ENCODE measurements at places on chromosomes 1 and 21. TPM values are rescaled to one million over a fixed set of nuclear protein-coding genes. Genes with fewer than 3 reads are reported as not detected.
A peak's percentile ranks its signal among the peaks of the same experiment; 100 is the strongest.

DNA sequence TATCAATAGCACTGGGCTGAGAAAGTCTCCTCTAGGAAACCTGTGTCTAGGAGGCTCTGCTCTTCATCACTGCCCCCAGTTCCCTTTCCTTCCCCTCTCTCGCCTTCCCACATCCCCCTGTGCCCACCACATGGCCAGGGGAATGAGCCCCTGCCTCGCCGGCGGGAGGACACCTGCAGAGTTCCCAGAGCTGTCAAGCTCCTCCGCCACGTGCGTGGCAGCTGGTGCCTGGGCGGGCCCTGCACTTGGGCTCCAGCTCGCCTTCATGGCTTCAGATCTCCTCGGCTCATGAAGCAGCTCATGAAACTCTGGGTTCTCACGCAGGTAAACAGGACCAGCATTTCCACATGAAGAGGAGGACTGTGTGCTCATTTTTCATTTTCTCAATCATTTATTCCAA, 62.8 kb downstream of the SIM2 start:
- H3K4me3 ChIP-seq: no peak overlapping the region
- no peaks in the 10 kb centered on the region for H3K27me3 ChIP-seq
- H3K4me1 ChIP-seq: no peaks in the 10 kb centered on the region
- no peak for DNase-seq
- H3K27ac ChIP-seq: no peak overlapping the region

GRCh38 chr1:31476891-31477846, 64.2 kb downstream of the SERINC2 start:
- H3K27me3 ChIP-seq: no peaks in the 10 kb centered on the region
- H3K36me3 ChIP-seq: no peaks in the 10 kb centered on the region
- DNase-seq: no peak
- H3K4me3 ChIP-seq: no peak overlapping the region
- H3K4me1 ChIP-seq: no peaks in the 10 kb centered on the region

- H3K27me3 ChIP-seq: peaks cover 3% of the 10 kb centered on the region
- no peaks in the 10 kb centered on the region for H3K4me1 ChIP-seq
- H3K4me3 ChIP-seq: no peak overlapping the region
Measured at GRCh38 chr1:162984699-162985098, 84.5 kb upstream of the RGS4 start.

- H3K4me1 ChIP-seq: peaks cover 66% of the 10 kb centered on the region
- no peak overlapping the region for H3K27ac ChIP-seq
- H3K27me3 ChIP-seq: no peaks in the 10 kb centered on the region
- no peak for DNase-seq
- peaks cover 6% of the 10 kb centered on the region for H3K36me3 ChIP-seq
Measured at GRCh38 chr1:9631613-9632012, 19.9 kb upstream of the PIK3CD start.

DNA sequence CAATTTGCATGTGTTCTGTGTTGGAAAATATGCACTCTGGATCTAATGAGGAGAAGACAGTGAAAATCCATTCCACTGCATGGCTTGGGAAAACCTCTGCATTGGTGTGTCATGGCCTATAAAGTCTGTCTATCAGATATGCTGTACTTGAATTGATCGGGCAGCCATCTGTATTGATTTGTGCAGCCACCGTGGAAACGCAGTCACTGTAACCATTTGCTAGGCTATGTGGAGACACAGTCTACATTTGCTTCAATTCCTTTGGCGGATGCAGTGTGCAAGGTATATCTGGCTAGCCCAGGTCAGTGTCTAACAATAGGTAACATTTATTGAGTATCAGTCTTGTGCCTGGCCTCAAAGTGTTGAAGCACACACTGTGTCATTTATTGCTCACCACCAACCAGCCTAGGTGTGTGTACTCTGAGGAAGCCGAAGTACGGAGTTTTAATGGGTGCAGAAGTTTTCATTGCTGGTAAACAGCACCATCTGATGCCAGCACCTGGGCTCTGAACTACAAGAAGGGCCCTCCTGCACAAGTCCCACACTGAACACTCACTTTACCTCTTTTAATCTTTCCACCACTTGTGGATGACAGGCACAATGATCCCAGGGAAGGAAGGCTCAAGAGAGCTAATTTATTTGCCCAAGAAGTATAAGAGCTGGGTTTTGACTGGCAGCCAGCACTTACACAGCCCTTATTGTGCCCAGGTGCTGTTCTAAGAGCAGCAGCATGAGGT, 83.4 kb downstream of the DAB1 start:
- H3K27me3 ChIP-seq: no peaks in the 10 kb centered on the region
- DNase-seq: no peak
- no peaks in the 10 kb centered on the region for H3K4me1 ChIP-seq

GRCh38 chr1:89736937-89737733, 83.7 kb upstream of the LRRC8D start:
- DNase-seq: no peak
- no peak overlapping the region for H3K4me3 ChIP-seq
- no peaks in the 10 kb centered on the region for H3K27me3 ChIP-seq
- H3K4me1 ChIP-seq: peaks cover 30% of the 10 kb centered on the region
- H3K27ac ChIP-seq: no peak overlapping the region
- no peaks in the 10 kb centered on the region for H3K36me3 ChIP-seq

DNA sequence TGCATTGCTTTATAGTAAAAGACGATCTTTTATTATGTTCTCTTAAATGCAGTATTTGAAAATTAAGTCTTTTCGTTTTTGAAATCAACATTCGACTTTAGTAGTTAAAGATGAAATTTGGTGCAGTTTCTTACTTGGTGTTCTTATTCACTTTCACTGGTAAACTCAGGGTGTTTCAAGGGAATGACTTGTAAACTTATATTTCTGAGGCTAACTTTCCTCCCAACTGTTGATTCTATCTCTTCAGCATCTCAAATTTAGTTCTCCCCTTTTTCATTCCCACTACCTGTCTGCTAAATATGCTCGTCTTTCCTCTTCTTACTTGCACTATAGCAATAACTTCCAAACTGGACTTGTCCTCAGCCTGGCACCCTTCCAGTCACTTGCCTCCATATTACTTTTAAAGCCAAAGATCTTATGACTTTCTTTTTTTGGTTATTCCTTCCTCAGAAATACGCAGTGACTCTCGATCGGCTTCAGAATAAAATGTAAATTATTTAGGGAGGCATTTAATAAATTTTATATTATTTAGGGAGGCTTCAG, 988 bp downstream of the SLC35A3 start:
- H3K27ac ChIP-seq: peak overlapping the region; percentile 72
- H3K27me3 ChIP-seq: no peaks in the 10 kb centered on the region
- no peak for DNase-seq
- peaks cover 5% of the 10 kb centered on the region for H3K36me3 ChIP-seq

- no peak overlapping the region for H3K4me3 ChIP-seq
- no peak overlapping the region for H3K27ac ChIP-seq
- no peaks in the 10 kb centered on the region for H3K4me1 ChIP-seq
- no peaks in the 10 kb centered on the region for H3K27me3 ChIP-seq
- no peak for DNase-seq
- H3K36me3 ChIP-seq: no peaks in the 10 kb centered on the region
Measured at GRCh38 chr1:70079546-70079945, 125.8 kb downstream of the LRRC40 start.

DNA sequence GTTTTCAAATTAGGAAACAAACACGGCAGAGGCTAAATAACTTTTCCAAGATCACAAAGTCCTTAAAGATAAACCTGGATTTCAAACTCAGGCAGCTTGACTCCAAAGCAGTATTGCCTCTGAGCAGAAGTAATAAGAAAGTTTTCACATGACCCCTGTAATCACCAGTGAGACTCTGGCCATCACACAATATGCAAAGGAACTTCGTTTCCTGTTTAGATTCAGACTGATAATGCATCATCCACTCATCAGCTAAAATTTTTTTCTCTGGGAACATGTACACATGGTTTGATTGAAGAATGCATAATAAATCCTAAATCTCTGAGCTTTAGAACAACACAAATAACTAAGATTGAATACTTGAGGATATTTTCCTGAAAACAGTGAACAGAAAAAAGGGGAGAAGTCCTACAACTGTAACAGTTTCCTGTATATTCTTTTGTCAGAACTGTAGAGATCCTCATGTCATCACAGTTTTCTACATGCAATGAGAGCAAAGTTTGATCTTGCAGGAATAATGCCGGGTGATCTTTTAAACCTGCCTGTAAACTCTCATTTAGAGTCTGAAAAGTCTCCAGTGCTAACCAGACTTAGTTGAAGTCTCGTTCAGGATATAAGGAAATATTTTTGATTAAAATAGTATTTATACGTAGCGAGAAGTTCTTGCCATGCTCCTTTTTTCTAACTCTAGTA, 225.3 kb downstream of the SPATA17 start:
- no peak for DNase-seq
- H3K27ac ChIP-seq: no peak overlapping the region
- no peaks in the 10 kb centered on the region for H3K36me3 ChIP-seq

DNA sequence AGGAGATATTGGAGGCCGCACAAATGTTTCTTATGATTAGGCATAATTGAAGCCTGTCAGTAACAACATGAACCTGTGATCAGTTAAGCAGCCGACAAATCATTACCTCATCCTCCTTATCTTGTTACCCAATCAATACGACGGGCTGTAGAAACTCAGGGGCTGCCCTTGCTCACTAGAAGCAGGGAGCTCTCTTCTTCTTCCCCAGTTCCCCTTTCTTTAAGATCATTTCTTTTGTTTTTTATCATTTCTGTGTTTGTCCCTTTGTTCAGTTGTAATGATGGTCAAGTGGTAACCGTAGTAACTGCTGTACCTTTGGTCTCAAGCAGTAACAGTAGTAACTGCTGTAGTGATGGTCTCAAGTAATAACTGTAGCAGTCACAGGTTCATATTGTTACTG, 13.8 kb upstream of the FCGR2A start:
- peaks cover 3% of the 10 kb centered on the region for H3K27me3 ChIP-seq
- no peak overlapping the region for H3K4me3 ChIP-seq
- H3K4me1 ChIP-seq: peaks cover 9% of the 10 kb centered on the region
- H3K36me3 ChIP-seq: no peaks in the 10 kb centered on the region

DNA sequence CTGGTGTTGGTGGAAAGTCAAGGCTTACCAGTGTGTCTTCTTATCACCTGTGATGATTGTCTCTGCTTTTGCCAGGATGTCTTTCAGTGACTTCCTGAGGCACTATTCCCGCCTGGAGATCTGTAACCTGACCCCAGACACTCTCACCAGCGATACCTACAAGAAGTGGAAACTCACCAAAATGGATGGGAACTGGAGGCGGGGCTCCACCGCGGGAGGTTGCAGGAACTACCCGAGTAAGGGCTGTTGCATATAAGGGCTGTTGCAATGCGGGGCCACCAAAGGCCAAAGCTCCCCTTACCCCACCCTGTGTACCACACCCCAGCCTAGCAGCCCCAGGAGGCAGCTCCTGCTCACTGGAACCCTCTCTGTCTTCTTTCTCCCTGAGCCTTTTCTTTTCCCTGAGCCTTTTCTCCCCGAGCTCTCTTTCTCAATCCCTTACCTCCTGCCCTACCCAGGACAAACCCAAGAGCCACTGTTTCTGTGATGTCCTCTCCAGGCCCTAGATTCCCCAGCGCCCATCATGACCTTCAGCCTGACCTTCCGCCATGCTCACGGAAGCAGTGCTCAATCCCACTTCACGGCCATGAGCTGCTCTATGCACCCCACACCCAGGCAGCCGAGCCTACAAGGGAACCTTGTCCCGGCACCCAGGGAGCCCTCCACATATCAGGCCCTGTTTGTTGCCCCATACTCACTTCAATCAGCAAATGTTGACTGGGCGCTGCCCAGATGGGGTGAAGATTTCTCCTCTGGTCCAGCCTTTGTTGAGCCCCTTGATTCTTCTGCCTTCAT, 40.6 kb downstream of the CAPN2 start:
- peaks cover 5% of the 10 kb centered on the region for H3K4me1 ChIP-seq
- H3K4me3 ChIP-seq: no peak overlapping the region
- DNase-seq: no peak
- peaks cover 64% of the 10 kb centered on the region for H3K36me3 ChIP-seq
- H3K27me3 ChIP-seq: no peaks in the 10 kb centered on the region

DNA sequence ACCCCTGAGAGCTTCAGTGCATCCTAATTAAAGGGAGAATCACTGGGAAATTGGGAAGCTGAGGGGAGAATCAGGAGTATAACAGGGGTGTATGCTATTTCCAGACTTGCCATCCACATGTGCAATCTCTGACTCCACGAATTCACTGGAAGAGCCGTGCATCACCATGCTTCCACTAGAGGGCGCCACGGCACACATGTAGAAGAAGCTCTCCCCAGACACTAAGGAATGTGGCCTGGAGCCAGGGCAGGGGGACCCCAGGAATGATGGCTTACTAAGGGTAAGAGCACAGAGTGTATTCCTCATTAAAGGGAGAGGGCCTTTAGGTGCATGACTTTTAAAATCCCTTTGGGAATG, 81.5 kb downstream of the ABCA4 start:
- H3K36me3 ChIP-seq: no peaks in the 10 kb centered on the region
- peaks cover 6% of the 10 kb centered on the region for H3K27me3 ChIP-seq
- H3K27ac ChIP-seq: no peak overlapping the region
- DNase-seq: peak; percentile 59

- no peak overlapping the region for H3K27ac ChIP-seq
- no peaks in the 10 kb centered on the region for H3K36me3 ChIP-seq
- H3K4me3 ChIP-seq: no peak overlapping the region
- no peak for DNase-seq
- no peaks in the 10 kb centered on the region for H3K4me1 ChIP-seq
Measured at GRCh38 chr1:116833718-116834117, 76.0 kb upstream of the PTGFRN start.

- H3K36me3 ChIP-seq: no peaks in the 10 kb centered on the region
- no peak overlapping the region for H3K27ac ChIP-seq
- no peaks in the 10 kb centered on the region for H3K4me1 ChIP-seq
- no peak overlapping the region for H3K4me3 ChIP-seq
Measured at GRCh38 chr1:78102082-78102481, 56.3 kb downstream of the GIPC2 start.

GRCh38 chr1:92430030-92430429, 56.7 kb downstream of the GFI1 start:
- H3K27ac ChIP-seq: no peak overlapping the region
- H3K27me3 ChIP-seq: no peaks in the 10 kb centered on the region
- no peaks in the 10 kb centered on the region for H3K36me3 ChIP-seq
- H3K4me1 ChIP-seq: no peaks in the 10 kb centered on the region
- DNase-seq: no peak

GRCh38 chr1:106721790-106722189, 334.7 kb upstream of the PRMT6 start:
- no peak overlapping the region for H3K4me3 ChIP-seq
- H3K4me1 ChIP-seq: no peaks in the 10 kb centered on the region
- no peaks in the 10 kb centered on the region for H3K36me3 ChIP-seq

DNA sequence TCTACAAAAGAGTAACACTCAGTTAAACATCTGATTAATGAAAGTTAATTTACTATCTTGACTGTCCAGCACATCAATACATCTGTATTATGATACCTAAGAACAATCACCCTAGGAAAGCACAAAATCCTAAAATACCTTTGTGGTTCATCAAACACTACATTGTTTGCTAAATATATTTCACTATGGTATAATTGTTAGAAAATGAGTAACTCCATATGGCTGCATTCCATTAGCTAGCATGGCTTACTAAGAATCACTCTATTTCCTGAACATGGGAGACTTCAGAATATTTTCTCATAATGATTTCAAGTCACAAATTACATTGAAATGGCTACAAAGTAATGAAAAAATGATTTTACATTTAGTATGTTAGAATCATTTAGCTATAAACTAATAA, 12.5 kb downstream of the TRMT1L start:
- H3K27ac ChIP-seq: no peak overlapping the region
- H3K4me3 ChIP-seq: no peak overlapping the region
- no peaks in the 10 kb centered on the region for H3K27me3 ChIP-seq
- H3K36me3 ChIP-seq: peaks cover 7% of the 10 kb centered on the region
- no peaks in the 10 kb centered on the region for H3K4me1 ChIP-seq

FCRL4 gene
- polyA plus RNA-seq: not detected

BRINP3 gene
- polyA plus RNA-seq: not detected

KIF21B gene
- 9.9 TPM for polyA plus RNA-seq

ANGPTL7 gene
- polyA plus RNA-seq: not detected

RIT1 gene
- 17.7 TPM for polyA plus RNA-seq

KLF17 gene
- not detected for polyA plus RNA-seq

REN gene
- not detected for polyA plus RNA-seq

OR2T11 gene
- polyA plus RNA-seq: not detected

VWA1 gene
- not detected for polyA plus RNA-seq

PRMT6 gene
- polyA plus RNA-seq: 17.4 TPM

CALML6 gene
- not detected for polyA plus RNA-seq
